ENCODE measurements at places on chromosomes 1 and 21.

GRCh38 chr1:91774520-91775203, 111.3 kb downstream of the TGFBR3 start:
- H3K4me3 ChIP-seq: no peak overlapping the region
- no peak for DNase-seq
- H3K27me3 ChIP-seq: no peaks in the 10 kb centered on the region
- peak overlapping the region; percentile 12 for H3K27ac ChIP-seq
- H3K36me3 ChIP-seq: no peaks in the 10 kb centered on the region
- peaks cover 43% of the 10 kb centered on the region for H3K4me1 ChIP-seq

DNA sequence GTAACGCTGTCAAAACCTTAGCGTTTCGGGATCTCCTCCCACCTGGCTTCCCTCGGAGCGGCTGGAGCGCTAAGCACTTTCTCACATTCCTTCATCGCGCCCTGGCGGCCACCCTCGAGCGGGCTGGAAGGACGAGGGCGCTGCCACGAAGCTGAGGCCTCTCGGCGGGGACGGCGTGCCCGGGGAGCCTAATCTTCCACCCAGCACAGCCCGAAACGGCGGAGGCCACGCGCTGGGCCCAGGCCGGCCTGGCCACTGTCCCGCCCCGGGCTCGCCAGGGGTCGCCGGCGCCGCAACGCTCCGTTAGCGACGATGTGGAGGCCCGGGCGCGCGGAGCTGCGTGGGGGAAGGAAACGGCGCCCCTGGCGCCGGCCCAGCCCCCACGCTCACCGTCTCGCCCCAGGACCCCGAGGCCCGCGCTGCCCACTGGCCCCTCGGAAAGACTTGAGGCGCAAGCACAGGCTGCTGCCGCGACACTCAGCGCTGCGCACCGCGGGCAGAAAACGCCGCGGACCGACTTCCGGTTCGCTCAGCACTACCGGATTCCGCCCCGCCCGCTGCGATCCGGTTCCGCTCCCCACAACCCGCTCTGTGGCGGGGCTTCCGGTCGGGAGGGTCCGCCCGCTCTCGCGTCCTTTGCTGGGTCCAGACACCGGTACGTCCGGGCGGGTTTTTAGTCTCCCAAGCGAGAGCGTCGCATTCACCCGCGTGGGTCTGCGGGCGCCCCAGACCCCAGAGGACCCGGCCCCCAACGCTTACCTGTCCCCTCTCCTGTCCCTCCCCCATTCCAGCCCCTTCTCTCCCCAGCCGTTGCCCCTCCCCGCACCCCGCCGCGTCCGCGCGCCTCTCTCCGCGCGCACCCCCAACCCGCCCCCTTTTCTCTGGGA, at the start of gene YBEY:
YBEY (plus strand) TSS at position 582 of the 887 bp plus-strand sequence. CDS start 572 bp downstream, outside the sequence.
- no peaks in the 10 kb centered on the region for H3K27me3 ChIP-seq
- DNase-seq: peak; percentile 81
- peak within 1 kb of the TSS; percentile 75 for H3K4me3 ChIP-seq
- peak within 1 kb of the TSS; percentile 96 for H3K27ac ChIP-seq

GRCh38 chr1:203480525-203481084, 5.0 kb downstream of the PRELP start:
- H3K27ac ChIP-seq: peak overlapping the region; percentile 65
- H3K4me1 ChIP-seq: no peaks in the 10 kb centered on the region
- no peaks in the 10 kb centered on the region for H3K27me3 ChIP-seq
- H3K36me3 ChIP-seq: no peaks in the 10 kb centered on the region
- H3K4me3 ChIP-seq: peak overlapping the region; percentile 48
- peak; percentile 43 for DNase-seq

- H3K36me3 ChIP-seq: no peaks in the 10 kb centered on the region
- H3K27ac ChIP-seq: no peak overlapping the region
- no peak for DNase-seq
- no peaks in the 10 kb centered on the region for H3K27me3 ChIP-seq
- H3K4me1 ChIP-seq: peaks cover 10% of the 10 kb centered on the region
- no peak overlapping the region for H3K4me3 ChIP-seq
Observed at GRCh38 chr1:63935553-63935952, 161.7 kb downstream of the ROR1 start.

DNA sequence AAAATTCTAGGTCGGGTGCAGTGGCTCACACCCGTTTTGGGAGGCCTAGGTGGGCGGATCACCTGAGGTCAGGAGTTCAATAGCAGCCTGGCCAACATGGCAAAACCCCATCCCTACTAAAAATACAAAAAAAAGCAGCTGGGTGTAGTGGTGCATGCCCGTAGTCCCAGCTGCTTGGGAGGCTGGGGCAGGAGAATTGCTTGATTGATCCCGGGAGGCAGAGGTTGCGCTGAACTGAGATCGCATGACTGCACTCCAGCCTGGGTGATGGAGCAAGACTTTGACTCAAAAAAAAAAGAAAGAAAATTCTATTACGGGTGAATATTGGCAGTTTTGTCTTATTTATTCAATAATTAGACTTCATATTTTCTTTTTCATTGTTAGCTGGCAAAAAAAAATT, 62.1 kb downstream of the SNX7 start:
- DNase-seq: no peak
- H3K27me3 ChIP-seq: no peaks in the 10 kb centered on the region
- no peak overlapping the region for H3K27ac ChIP-seq
- H3K4me3 ChIP-seq: no peak overlapping the region

DNA sequence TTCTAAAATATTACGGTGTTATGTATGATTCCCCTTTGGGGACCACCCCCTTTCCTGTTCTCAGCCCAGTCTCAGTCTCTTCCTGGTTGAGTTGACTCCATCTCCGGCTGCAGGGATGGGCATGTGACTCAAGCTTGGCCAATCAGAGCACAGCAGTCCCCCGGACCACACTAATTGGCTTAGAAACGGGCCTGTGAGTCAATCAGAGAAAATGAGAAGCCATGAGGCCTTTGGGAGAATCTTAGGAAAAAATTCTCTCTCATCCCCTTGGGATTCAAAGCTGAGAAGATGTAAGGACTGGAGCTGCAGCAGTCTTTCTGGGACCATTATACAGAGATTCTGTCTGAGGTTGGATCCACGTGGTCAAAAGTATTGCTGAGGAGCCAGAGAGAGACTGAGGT, 10.7 kb upstream of the FHAD1 start:
- no peaks in the 10 kb centered on the region for H3K4me1 ChIP-seq
- no peaks in the 10 kb centered on the region for H3K27me3 ChIP-seq
- no peak overlapping the region for H3K27ac ChIP-seq

GRCh38 chr1:78156805-78157521, 111.2 kb downstream of the GIPC2 start:
- no peak for DNase-seq
- no peak overlapping the region for H3K4me3 ChIP-seq
- no peaks in the 10 kb centered on the region for H3K36me3 ChIP-seq

GRCh38 chr1:59682396-59683080, 132.2 kb upstream of the HOOK1 start:
- no peaks in the 10 kb centered on the region for H3K36me3 ChIP-seq
- peak; percentile 76 for DNase-seq
- peaks cover 77% of the 10 kb centered on the region for H3K4me1 ChIP-seq
- H3K4me3 ChIP-seq: no peak overlapping the region

GRCh38 chr1:210293171-210293607, 35.5 kb upstream of the HHAT start:
- H3K4me1 ChIP-seq: peaks cover 12% of the 10 kb centered on the region
- peak overlapping the region; percentile 52 for H3K27ac ChIP-seq
- H3K4me3 ChIP-seq: peak overlapping the region; percentile 72
- no peak for DNase-seq
- no peaks in the 10 kb centered on the region for H3K36me3 ChIP-seq

- no peak overlapping the region for H3K27ac ChIP-seq
- no peaks in the 10 kb centered on the region for H3K36me3 ChIP-seq
- DNase-seq: no peak
- no peak overlapping the region for H3K4me3 ChIP-seq
- no peaks in the 10 kb centered on the region for H3K4me1 ChIP-seq
Observed at GRCh38 chr1:20349561-20349960, 58.9 kb downstream of the VWA5B1 start.

DNA sequence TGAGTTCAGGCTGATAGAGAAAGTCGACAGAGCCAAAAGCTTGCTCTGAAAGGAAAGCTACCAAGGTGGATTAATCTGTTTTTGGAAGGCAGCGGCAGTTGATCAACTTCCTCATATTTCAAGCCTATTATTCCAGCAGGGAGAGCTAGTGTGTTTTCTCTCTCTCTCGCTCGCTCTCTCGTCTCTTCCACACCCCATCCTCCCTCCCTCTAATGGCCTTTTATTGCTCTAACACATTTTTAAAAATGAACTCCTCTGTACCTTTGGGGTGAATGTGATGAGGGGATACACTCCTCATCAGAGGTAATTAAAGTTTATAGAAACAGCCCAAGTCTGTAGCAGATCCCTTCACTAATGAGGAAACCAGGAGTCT, 126.4 kb downstream of the CLIC6 start:
- no peak for DNase-seq
- H3K36me3 ChIP-seq: peaks cover 33% of the 10 kb centered on the region
- H3K27me3 ChIP-seq: no peaks in the 10 kb centered on the region
- no peak overlapping the region for H3K4me3 ChIP-seq

DNA sequence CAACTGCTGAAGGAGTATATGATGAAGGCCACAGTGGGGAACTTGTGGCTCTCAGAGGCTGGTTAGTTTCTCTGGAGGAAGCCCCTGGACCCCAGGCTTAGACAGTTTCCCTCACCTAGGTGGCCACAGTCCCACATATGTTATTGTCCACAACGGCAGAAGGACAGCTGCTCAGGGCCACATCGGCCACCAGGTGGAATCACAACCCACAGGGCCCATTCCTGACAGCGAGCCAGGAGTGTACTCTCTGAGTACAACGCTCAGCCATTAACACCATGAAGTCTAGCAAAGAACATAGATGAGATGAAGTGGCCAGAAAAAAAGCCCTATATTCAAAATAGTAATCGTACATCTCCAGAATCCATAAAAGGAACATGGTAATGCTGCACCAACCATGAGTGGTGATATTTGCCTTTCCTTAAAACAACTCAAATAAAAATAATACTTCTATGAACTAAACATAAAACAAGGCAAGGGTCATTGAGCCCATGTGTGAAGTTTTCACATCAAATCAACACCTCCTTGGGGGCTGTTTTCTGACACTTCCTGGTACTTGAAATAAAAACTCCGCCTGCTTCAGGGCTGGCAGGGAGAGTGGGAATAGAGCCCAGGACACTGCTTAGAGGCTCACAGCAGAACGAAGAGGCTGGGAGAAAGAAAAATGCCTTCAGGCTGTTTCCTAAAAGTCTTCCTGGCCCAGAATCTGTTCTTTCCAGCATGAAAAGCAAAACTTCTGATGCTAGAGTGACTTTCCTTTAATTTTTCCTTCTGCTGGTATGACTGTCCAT, 383.3 kb downstream of the HHAT start:
- no peak overlapping the region for H3K4me3 ChIP-seq
- H3K36me3 ChIP-seq: no peaks in the 10 kb centered on the region
- no peak for DNase-seq
- no peaks in the 10 kb centered on the region for H3K27me3 ChIP-seq

DNA sequence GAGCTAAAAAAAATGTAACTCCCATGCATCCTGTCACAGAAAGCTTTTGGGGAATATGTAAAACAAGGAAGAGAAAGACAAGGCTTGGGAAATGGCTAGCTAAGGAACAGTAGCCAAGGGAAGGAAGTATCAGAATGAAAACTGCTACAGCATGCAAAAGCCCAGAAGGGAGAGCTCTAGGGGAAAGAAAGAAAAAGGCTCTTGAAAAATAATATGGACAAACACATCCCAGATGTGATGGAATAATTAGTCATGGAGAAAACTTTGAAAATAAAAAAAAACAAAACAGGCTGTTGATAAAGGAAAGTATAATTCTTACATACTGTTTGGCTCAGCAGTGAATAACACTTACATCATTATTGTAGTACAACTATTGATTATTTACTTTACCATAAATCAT, 47.9 kb upstream of the VCAM1 start:
- no peak overlapping the region for H3K4me3 ChIP-seq
- H3K27ac ChIP-seq: no peak overlapping the region
- no peaks in the 10 kb centered on the region for H3K36me3 ChIP-seq
- no peak for DNase-seq

DNA sequence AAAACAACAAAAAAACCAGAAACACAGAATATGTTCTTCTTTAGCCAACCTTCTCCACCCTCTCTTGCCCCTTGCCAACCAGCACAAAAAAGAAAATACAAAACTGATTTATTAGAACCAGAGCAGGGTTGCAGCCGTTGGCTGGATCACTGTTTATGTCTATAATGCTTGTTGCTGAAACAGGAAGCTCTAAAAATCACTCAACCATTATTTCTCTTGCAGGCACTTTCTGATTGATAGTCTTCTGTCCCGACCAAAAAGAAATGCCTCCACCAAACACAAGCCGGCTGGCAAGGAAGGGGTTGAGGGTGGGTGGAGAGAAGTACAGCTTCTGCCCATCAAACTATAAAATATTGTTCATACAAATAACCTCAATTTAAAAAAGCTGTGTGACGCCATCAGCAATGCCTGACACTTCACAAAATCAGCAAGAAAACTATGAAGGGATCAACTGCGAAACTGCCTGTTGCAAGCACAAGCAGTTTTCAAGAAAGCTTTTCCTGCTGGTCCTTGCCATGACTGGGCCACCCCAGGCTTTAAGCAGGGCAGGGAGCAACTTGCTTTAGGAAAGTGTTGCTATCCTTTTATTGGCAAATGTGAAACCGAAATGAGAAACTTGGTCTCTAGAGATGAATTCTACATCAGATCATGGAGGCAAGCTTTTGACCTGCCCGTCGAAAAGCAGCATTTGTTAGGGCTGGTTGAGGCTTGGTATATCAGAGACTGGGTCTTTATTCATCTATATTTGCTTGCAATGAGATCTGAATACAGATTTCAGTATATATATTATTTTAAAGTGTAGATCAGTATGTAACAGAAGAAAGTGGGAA, 174.2 kb downstream of the RUNX1 start:
- no peaks in the 10 kb centered on the region for H3K27me3 ChIP-seq
- DNase-seq: no peak
- peaks cover 33% of the 10 kb centered on the region for H3K36me3 ChIP-seq
- no peak overlapping the region for H3K27ac ChIP-seq
- H3K4me3 ChIP-seq: no peak overlapping the region

DNA sequence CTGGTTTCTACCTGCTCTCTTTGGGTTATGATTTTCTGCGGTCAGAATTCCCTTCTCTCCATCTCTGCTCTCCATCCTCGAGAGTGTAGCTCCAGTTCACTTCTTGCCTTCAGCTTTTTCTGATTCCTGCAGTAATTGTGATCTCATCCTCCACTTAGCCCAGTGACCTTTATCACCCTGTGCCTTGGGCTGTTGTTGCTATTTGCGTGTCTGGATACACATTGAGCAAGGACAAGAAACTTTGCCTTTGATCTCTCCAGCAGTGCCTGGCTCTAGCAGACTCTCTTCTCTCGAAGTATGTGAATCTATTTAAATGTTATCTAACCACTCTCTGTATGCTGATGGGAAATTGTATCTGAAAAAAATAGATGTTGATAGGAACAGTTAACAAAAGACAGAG, 76.4 kb upstream of the MARK1 start:
- H3K27ac ChIP-seq: no peak overlapping the region
- no peak for DNase-seq
- no peaks in the 10 kb centered on the region for H3K4me1 ChIP-seq
- no peaks in the 10 kb centered on the region for H3K27me3 ChIP-seq
- H3K4me3 ChIP-seq: no peak overlapping the region

DNA sequence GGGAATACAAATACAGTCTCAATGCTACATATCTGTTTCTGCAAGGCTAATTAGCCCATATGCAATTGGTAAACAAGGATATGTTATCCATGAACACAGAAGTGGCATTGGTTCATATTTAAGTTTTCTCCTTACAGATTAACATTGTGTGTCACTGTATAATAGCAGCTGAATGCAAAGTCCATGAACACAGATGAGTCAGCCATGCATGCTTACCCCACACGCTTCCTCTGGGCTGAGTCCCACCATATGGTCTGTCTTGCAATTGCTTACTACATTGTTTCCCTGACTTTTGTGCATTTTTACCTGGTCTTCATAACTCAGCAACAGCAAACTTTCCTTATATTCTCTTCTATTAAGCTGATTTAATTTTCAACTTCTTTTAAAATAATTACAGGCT, 41.5 kb upstream of the TSNAX start:
- H3K4me1 ChIP-seq: no peaks in the 10 kb centered on the region
- no peak overlapping the region for H3K4me3 ChIP-seq
- no peak for DNase-seq
- H3K36me3 ChIP-seq: no peaks in the 10 kb centered on the region
